ENCODE measurements at places on chromosomes 13 and 19.
A peak's percentile ranks its signal among the peaks of the same experiment; 100 is the strongest.

DNA sequence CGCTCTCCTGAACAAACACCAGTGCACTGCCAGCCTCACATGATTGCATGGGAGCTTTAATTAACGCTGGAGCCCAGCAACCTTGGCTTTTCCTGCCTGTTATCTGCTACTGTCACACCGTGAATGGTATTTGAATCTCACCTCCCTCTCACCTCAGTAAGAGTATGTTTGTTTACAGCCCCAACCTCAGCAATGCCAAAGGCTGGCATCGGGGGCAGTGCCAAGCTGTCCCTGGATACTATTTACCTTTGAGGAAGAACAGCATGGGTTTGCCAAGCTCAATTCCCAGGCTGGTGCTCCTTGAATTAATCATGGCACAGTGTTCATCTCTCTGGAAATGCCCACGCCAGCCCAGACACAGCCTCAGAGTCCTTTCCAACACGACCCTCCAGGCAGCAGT, 57.2 kb upstream of the SERPINE3 start:
- no peak for DNase-seq

GRCh38 chr13:99665711-99666110, 164.4 kb downstream of the TM9SF2 start:
- no peak for DNase-seq

DNA sequence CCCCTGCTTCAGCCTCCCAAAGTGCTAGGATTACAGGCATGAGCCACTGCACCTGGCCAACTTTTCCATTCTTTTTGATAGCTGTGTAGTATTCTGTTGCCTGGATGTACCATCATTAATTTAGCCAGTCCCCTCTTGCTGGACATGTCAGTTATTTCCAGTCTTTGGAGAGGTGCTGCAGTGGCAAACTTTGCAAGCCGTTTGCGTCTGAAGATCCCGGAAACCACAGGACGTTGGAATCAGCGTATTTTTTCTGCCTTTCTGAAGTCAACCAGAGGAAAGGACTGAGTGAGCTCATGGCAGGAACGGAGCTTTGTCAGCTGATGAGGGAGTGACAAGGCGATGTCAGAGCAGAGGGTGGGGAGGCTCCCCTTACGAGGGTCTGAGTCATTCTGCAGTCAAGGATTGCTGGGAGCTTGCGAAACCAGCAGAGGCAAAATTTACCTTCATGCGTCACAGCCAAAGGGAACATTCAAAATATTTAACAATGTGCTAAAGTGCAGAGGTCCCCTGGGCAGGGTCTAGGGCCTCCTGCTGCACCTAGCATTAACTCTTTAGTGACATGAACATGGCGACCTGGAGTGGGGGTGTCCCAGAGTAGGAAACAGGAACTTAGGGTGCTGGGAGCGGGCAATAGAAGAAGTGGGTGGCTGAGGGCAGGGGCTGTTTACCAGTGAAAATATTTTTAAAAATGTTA, 5.6 kb downstream of the C5AR1 start:
- DNase-seq, result peak; percentile 54

- DNase-seq, result peak; percentile 59
These were observed 2.1 kb upstream of the HOOK2 start for GRCh38 chr19:12777217-12778016.

DNA sequence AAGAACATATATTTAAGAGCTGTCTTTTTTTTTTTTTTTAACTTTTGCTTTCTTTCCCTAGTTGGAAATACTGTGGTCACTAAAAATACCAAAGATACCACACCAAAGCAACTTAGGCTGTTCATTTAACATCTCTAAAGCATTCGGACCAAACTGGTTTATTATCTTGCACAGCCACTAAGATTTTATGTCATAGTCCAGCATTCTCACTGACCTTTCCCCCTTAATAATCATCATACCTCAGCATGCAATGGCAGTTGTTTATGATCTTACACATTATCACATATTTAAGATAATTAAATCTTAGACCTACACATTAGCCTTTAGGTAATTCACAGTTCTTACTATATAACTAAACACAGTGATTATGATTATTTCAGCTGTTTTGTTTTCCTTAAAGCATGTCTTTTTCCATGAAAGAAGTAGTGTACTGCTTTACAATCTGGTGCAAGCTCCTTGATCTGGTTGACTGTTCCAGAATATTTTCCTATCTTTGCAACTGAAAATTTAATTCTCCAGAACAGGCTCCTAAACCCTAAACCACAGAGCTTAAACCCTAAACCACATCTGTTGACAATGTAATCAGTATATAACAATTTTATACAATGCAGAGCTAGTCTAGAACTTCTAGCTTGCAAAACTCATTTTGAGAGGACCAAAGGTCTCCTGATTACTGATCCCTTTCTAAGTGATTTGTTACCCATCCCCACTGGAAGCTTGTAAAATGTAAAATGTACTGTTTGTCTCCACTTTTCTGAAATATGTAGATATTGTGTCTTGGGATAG, 74.2 kb downstream of the CDK8 start:
- DNase-seq, result no peak

DNA sequence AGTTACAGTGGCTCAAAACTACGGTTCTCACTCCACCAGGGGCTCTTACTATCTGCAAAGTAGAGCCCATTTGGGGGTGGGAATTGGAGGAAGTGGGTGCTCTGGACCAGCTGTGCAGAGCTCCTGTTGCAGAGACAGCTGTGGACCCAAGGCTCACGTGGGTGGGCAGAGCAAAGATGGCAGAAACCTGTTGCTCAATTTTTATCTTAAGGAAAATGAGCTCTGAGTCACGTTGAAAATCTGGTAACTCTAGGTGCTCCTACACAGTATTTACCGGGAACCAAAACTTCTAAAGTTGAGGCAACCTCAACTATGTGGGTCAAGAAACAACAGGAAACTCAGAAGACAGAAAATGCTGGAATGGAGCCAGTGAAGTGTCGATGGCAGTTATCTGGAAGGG, 30.2 kb upstream of the SLC15A1 start:
- DNase-seq, result no peak

- no peak for DNase-seq
These were observed 25.1 kb downstream of the CPB2 start for GRCh38 chr13:46079770-46080169.

DNA sequence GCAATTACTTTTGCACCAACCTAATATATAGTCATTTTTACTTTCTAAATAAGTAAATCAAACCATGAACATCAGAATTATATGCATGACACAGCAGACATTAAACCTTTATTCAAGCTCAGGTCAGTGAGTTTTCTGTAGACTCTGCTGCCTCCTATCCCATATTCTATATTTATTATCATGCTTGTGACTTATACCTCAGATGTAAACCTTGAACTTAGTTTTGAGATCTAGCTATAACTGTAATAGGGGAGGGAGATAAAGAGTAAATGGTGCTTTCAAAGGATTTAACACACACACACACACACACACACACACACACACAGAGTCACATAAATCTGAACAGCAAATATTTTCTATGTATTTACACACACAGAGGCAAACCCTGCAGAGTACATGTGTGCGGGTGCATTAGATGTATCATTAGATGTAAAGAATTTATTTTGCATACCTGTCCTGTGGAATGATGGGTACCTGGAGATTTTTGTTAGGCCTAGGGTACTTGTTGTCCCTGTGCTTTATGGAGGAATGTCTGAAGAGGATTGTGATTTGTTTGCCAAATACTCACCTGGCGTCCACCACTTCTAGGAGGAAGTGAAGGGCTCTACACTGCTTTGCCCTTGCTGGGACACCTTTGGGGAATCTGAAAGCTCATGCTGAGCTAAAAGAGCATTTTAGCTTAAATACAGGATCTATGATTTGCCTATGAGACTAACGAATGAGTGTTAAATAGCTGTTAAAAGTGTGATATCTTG, 521.9 kb downstream of the KLF5 start:
- DNase-seq, result no peak

Measured in SHP77 (cell line).